ENCODE measurements at places on chromosomes 1 and 21.

DNA sequence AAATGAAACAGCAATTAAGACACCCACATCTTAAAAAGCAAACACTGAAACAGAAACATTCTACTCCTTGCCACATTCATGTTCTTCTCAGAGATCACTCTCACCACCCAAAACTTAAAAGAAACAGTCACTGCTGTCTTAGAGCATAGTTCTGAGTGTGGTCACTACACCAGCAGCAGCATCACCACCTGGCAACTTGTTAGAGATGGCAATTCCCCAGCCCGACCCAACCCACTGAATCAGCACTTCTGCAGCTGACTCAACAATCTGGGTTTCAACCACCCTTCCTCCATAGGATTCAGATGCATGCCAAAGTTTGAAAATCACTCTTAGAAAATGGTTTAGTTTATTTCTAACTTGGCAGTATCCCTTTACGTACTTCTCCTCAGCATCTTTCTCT, 126.1 kb downstream of the CDC42BPA start:
- no peak for DNase-seq

DNA sequence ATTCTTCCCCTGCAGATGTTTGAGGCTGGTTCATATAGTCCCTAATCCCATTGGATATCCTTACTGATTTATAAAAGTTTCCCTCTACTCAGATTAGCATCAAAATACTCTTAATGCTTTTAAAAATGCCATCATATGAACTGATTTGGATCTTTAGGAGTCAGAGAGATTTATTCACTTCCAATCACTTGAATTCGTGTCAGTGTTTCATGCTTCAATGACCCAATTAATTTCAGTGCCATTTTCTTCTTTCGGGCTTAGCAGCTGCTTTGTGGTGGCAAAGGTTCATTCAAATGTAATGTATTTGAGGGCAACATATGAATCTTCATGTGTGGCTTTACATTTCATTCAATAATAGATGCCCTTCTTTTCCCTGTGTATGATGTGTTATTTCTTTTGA, 2.2 kb upstream of the TSEN15 start:
- DNase-seq = no peak

GRCh38 chr21:35468991-35469390, 419.9 kb upstream of the RUNX1 start:
- no peak for DNase-seq

GRCh38 chr1:203722909-203723308, 42.1 kb upstream of the LAX1 start:
- DNase-seq = no peak

GRCh38 chr1:160403244-160403643, 2.9 kb downstream of the VANGL2 start:
- DNase-seq = no peak

- no peak for DNase-seq
Observed at GRCh38 chr1:184535191-184535970, 148.6 kb downstream of the C1orf21 start.

GRCh38 chr1:1181938-1182410, 8.3 kb downstream of the TTLL10 start:
- DNase-seq = no peak
